ENCODE measurements at places on chromosomes 12 and 14.

GRCh38 chr14:94062344-94062940 lies 18.6 kb downstream of the DDX24 start:
- DNase-seq = no peak

GRCh38 chr12:10031321-10031720 lies 839 bp downstream of the CLEC9A start:
- DNase-seq = no peak

GRCh38 chr12:111160350-111161241 lies 208.3 kb downstream of the PHETA1 start:
- no peak for DNase-seq

- DNase-seq = no peak
Observed at GRCh38 chr14:90442388-90442787, 45.6 kb downstream of the CALM1 start.

- DNase-seq = no peak
Observed at GRCh38 chr14:77026166-77026929, 2.2 kb downstream of the IRF2BPL start.

GRCh38 chr12:87233671-87234070 lies 795.5 kb downstream of the C12orf50 start:
- DNase-seq = no peak

DNA sequence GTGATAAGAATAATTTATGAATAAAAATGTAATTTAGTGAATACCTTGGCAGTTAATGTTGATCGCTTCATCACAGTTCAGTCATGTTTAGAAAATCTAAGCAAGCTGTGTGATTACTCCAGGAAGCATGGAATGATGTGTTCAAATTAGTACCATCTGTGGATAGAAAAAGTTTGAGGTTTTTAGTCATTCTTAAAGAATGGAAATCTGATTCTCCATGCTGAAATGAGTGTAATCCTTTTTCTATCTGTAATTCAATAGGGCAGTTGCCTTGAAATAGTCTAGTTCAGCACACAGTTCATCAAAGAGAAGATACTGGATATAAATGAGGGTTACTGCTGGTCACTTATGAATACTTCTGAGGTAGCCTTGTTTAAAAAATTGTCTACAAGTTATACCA lies 127.2 kb upstream of the MYF6 start:
- no peak for DNase-seq

DNA sequence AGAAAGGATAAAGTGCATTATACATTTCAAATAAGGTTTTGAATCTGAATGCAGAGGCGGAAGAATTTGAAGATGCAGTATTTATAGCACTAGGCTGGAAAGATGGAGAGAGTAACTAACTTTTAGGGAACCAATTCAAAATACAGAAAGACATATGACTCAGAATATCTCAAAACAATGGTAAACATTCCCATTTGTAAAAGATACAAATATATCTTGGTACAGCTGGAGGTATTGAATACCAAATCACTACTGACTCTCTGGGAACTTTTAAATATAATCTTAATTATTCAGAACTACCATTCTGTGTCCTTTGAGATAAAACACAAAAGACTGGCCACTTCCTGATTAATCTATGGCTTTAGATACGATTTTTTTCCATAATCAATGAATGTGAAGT lies 5.1 kb downstream of the CD69 start:
- no peak for DNase-seq

DNA sequence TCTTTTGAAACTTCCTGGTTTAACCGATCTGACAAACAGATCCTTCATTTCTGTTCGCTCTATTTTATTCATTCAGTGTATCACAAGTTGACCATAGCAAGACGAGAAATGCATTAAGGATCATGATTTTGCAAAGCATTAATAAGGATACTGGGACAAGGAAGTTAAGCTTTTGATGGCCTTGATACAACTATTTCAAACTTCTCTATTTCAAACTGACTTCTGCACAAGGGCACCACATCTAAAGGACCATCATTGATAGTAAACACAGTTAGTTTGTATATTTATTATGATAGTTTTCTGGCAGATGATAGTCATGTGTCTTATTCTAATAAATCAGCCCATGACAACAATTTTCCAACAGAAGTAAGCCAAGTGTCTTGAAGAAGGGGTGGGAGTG lies 25.8 kb upstream of the PLXNC1 start:
- DNase-seq = no peak

GRCh38 chr14:38999949-39000348 lies 103.1 kb downstream of the SEC23A start:
- no peak for DNase-seq

DNA sequence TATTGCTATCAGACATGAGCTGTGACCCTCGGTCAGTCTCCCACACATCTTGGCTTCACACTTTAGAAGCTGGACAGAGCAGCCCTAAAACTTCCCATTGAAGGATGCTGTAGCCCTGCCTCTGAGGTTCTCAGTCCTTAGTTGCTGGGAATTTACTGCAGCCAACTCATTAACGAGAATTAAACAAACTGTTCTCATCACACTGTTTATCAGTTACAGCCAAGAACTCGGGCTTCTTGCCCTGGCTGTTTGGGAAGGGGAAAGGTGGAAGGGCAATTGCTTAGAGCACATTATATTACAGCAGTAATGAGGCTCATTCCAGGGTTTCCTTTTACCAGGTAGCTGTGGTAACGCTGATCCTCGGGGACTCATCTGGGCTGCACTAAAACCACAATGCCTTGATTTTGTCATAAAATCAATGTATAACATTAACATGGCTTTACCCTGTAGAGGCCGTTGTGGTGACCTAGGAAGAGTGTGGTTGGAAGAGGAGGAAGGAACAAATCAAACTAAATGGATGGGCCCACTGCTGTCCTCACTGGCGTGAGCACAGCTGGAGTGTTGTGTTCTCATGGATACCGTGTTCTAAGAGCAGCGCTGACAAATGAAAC lies 87.1 kb downstream of the GPR135 start:
- DNase-seq = no peak

DNA sequence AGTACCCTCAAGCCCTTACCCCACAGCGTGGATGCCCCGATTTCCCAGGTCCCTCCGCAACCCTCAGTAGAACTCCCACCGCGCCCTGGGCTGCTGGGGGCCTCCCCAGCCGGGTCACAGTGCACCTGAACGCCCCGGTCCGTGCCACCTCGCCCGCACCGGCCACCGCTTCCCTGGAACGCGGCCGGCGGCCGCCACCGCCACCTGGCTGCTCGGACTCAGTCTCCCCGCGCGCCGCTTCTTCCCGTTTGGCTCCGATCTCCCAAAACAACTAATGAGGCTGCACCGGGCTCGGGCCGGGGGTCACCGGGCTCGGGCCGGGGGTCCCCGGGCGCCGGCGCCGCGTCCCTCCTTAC lies 1.0 kb downstream of the ITPK1 start:
- no peak for DNase-seq

DNA sequence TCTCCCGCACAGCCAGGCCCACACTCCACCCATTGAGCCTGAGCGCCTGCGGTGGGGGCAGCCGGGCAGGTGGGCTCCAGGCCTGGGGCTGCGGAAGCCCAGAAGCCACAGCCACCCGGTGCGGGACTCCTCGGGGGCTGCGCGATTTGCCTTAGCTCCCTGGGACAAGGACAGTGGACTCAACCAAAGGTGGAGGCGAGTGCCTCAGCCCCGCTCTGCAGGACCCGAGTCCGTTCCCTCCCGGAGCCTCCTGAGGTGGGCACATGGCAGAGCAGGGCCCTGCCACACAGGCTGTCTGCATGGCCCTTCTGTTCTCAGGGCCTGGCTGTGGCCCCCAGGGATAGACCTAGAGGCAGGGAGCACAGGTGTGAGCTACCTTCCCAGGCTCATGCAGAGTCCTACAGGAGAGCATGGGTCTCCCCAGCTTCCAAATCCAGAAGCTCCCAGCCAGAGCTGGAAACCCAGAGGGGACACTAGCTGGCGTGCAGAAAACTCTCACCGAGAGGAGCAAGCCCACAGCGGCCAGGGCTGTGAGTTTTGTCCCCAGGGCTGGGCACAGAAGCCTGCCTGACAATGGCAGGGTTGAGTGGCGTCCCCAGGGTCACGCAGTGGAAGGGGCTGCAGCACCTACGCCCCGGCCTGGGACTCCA lies 22.2 kb upstream of the LRTM2 start:
- no peak for DNase-seq

DNA sequence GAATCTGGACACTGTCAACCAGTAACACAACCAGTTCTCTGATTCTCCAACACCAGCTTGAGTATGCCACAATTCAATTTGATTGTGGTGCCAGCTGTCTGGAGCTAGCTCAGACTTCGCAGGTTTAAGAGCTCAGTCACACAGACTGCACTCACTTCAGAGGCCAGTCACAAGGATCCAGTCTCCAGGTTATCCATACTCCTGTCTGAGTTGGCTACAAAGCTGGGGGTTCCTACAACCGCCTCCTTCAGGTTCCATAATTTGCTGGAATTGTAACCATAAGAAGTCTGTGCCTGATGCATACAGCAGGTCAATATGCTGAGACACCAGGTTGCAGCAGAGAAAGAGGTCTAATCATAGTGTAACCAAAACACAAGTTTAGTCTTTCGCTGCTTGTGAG lies 70.5 kb upstream of the CPSF6 start:
- DNase-seq = no peak

DNA sequence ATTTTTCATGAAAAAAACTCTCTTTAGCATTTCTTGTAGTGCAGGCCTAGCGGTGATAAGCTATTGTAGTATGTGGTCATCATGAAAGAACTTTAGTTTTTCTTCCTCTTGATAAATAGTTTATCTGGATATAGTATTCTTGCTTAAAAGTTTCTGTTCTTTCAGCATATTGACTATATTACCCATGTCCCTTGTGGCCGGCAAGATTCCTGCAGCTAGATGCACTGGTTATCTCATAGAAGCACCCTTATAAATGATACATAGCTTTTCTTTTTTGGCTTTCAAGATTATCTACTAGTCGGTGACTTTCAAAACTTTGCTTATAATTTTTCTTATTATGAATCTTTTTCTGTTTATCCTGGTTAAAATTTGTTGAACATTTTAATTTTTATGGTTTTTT lies 234.8 kb downstream of the ALG10 start:
- DNase-seq = no peak

GRCh38 chr12:103696101-103696500 lies 109.0 kb downstream of the STAB2 start:
- DNase-seq = no peak

DNA sequence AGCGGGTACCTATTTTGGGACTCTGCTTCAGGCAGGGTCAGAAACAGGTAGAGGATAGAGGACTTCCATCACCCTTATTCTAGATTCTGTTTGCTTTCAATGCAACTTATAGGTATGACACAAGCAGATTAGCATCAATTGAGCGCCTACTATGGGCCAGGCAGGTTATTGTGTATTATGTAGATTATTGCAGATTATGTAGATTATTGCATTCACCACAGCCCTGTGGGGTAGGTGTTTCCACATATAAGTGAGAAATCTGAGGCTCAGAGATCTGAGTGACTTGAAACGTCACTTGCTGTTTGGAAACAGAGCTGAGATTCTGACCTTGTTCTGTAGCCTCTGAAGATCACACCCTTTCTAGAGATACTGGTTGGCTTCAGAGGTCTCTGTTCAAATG lies 25.7 kb upstream of the SERPINA4 start:
- no peak for DNase-seq

GRCh38 chr14:101198398-101199027 lies 295.0 kb upstream of the RTL1 start:
- DNase-seq = no peak

DNA sequence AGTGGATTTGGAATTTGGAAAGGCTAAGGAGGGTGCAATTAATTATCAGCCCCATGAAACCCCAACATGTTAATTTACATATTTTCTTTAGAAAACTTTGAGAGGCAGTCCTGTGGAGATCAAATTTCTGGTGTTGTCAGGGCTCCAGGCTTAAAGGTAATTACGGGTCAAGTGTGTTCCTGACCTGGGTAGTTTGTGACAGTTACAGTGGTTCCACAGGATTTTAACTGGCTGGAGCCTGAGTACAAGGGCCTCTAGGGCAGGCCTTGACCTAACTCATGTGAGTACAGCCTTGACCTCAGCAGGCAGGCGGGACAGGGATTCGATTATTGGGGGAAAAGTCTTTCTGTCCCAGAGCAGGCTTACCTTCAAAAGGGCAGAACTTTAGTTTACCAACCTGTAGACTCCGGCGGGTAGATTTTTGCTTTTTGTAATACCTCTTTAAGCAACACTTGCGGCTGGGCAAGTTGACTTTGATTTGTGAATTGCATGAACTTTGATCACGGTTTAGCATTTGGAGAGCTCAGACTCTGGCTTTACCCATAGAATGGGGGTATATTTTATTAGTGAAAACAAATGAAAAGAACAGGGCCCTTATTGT lies 8.4 kb upstream of the PPTC7 start:
- no peak for DNase-seq

DNA sequence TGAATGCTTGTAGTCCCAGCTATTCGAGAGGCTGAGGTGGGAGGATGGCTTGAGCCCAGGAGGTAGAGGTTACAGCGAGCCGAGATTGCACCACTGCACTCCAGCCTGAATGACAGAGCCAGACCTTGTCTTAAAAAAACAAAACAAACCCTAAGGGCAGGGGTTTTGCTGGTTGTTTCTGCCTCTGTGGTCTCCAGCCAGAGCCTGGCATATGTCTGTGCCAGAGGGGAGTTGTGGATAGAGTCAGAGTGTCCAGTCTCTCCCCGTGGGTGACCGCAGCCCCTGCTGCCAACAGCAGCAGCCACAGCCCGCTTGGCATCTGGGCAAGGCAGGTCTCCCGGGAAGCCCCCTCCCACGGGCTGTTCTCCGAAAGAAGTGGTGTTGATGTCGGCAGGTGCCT lies 37.6 kb downstream of the MVK start:
- no peak for DNase-seq

- no peak for DNase-seq
Observed at GRCh38 chr12:113464852-113465719, 6.6 kb downstream of the LHX5 start.

- no peak for DNase-seq
Observed at GRCh38 chr14:95073947-95074346, 83.4 kb downstream of the DICER1 start.

- DNase-seq = no peak
Observed at GRCh38 chr12:71904629-71905028, 34.0 kb upstream of the TPH2 start.

DNA sequence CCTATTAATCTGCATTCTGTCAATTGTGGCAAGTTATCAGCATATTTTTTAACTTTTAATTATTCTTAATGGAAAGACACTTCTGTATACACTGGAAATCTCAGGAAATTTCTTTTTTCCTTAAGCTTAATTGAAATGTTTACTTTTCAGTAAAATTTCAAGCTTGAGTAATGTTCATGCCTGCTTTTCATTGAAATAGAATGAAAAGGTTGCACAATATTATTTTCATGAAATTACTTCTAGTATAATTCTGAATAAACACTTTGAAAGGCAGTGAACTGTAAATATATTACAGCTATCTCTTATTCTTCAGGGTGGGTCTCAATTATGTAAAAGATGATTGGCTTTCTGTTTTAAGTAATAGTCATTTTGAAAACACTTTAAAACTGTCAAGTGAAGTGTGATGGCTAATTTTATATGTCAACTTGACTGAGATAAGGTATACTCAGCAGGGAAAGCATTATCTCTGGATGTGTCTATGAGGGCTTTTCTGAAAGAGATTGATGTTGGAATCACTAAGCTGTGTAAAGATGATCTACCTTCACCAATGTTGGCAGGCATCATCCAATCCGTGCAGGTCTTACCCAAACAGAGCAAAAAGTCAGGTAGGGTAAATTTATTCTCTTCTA lies 29.9 kb downstream of the CLEC2D start:
- DNase-seq = no peak

Measured in activated CD4-positive, alpha-beta T cell treated with anti-CD3 and anti-CD28 coated beads, Interleukin-2, amount 50 U/mL, for 48 hours (primary cell).